ENCODE measurements at places on chromosomes 11 and 22. TPM values are rescaled to one million over a fixed set of nuclear protein-coding genes. Genes with fewer than 3 reads are reported as not detected.

CCDC157 gene
- polyA plus RNA-seq, result 2.0 TPM

VPREB3 gene
- 1.0 TPM for polyA plus RNA-seq

TRIM64 gene
- not detected for polyA plus RNA-seq

MMP12 gene
- not detected for polyA plus RNA-seq

MS4A15 gene
- not detected for polyA plus RNA-seq

FOLR1 gene
- polyA plus RNA-seq, result 3.4 TPM

OR8D1 gene
- 0.05 TPM for polyA plus RNA-seq

TNNI2 gene
- 3,133 TPM for polyA plus RNA-seq

EIF3D gene
- 174 TPM for polyA plus RNA-seq

SYT7 gene
- polyA plus RNA-seq, result 2.2 TPM

SMPD1 gene
- polyA plus RNA-seq, result 24.0 TPM
